ENCODE measurements at places on chromosomes 4 and X. TPM values are rescaled to one million over a fixed set of nuclear protein-coding genes. Genes with fewer than 3 reads are reported as not detected.
A peak's percentile ranks its signal among the peaks of the same experiment; 100 is the strongest.

DNA sequence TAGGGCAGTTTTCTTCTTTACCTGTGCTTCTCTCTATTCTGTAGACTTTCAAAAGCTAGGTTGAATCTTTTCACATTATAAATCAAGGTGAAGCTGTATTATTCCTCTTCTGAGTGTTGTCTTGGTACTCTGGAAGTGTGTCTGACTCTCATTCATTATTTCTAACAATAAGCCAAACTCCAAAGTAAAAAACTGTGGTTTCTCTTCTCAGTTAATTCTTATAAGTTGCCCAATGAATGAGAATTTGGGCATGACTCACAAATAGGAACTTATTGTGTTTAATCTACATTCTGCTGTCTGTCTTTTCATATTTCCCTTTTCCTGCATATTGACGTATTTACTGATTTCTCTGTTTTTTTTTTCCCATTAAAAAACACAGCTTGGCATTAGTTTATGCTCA lies 714.5 kb downstream of the CCSER1 start:
- no peak for DNase-seq

DNA sequence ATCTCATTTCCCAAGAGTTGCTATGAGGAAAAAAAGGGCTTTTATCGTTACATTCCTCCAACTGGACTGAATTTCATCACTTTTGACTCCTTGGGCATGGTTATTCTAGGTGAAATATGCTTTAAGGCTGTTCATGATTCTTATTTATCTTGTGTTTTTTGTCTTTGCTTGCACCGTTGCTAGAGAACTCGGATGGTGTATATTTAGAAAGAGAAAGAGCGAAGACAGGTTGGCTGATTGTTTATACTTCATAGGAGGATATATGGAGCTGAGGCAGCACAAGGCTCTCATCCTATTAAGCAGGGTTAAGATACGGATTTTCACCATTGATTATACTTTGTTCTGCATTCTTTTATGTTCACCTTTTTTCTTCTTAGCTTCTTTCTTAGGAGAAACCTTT lies 94.9 kb upstream of the GEMIN8 start:
- DNase-seq: no peak

GRCh38 chr4:138053641-138054301 lies 188.4 kb downstream of the SLC7A11 start:
- DNase-seq: no peak

DNA sequence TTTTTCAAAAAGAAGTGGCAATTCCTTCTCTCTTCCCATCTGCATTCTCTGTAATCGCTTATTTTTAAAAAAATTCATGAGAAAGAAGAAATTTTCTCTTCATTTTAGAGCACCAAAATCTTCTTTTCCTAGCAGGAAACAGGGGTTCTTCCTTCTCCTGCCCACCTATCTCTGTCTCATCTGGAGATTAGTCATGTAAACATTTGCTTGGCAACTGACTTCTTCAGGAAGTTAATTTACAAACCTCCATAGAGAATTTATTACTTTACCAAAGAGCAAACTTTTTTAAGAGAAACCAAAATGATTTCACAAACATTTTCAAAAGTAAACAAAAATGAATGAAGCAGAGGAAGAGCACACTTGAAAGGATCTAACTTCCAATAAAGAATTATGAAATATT lies 13.5 kb downstream of the TTC29 start:
- no peak for DNase-seq

GRCh38 chr4:101348367-101348827 lies 1.1 kb upstream of the PPP3CA start:
- peak; percentile 19 for DNase-seq

DNA sequence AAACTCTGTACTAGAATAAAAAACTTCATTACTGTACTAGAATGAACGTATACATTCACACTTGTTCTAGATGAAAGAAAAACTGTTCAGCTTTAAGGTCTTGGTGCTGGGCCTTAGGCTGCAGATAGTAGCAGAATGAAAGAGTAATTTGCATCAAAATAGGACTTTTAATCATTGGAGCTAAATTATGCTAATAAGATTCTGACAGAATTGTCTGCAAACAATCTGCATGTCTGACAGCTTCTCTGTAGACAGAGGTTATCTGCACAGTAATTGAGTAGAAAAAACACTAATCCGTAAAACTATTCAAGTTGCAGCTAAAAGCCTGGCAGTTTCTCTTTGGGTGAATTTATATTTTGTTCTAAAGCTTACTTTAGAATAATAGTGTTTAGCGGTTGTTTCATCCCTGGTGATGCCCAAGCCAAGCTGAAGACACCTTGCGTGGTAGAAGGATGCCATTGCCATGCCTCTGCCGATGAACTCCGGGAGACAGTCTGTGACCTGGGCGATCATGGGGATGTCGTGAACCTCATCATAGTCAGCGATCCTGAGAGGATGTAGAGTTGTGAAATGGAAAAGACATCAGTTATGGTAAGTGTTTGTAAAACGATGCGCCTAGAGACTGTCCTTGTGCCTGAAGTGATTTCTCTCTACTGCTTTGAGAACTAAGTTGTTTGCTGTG lies 25.3 kb downstream of the LRP2BP start:
- no peak for DNase-seq

- no peak for DNase-seq
These were observed 483.5 kb downstream of the ARAP2 start for GRCh38 chr4:35760807-35761206.

GRCh38 chrX:104469771-104470170 lies 96.2 kb upstream of the IL1RAPL2 start:
- no peak for DNase-seq

GRCh38 chrX:19842542-19842941 lies 44.9 kb downstream of the SH3KBP1 start:
- DNase-seq: no peak

GRCh38 chr4:154877110-154877760 lies 96.2 kb downstream of the RBM46 start:
- no peak for DNase-seq

- DNase-seq: no peak
These were observed 32.4 kb upstream of the BCOR start for GRCh38 chrX:40130207-40130606.

- no peak for DNase-seq
These were observed 47.5 kb upstream of the FAM120C start for GRCh38 chrX:54230435-54231148.

DNA sequence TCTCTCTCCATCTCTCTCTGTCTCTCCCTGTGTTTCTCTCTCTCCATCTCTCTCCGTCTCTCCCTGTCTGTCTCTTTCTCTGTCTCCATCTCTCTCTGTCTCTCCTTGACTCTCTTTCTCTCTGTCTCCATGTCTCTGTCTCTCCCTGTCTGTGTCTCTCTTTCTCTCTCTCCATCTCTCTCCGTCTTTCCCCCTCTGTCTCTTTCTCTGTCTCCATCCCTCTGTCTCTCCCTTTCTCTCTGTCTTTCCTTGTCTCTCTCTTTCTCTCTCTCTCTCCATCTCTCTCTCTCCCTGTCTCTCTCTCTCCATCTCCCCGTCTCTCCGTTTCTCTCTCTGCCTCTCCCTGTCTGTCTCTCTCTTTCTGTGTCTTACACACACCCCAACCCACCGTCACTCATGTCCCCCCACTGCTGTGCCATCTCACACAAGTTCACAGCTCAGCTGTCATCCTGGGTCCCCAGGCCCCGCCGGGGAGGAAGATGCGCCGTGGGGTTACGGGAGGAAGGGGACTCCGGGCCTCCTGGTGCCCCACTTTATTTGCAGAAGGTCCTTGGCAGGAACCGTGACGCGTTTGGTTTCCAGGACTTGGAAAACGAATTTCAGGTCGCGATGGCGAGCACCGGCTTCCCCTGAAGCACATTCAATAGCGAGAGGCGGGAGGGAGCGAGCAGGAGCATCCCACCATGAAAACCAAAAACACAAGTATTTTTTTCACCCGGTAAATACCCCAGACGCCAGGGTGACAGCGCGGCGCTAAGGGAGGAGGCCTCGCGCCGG lies 1.2 kb upstream of the SHOX start:
- DNase-seq: no peak

- no peak for DNase-seq
These were observed 134.0 kb downstream of the ARHGAP10 start for GRCh38 chr4:147865926-147866325.

DNA sequence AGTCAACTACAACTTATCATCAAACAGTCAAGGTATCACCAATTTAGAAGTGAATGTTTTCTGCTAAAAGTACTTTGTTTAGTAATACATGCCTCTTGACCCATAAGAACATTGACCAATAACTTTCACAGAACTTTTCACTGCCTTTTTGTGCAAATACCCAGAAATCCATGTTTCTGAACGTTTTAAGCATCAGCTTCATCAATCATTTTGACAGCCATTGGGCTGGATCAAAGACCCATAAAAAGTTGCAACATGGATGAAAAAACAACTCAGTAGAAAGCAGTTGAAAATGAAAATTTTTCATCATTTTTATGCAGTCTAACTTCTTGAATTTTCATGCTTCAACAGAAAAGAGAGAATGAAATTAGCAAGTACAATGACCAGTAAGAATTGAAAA lies 466.7 kb downstream of the TRAM1L1 start:
- DNase-seq: no peak

- no peak for DNase-seq
These were observed 550.9 kb upstream of the BOD1L1 start for GRCh38 chr4:14178421-14178820.

GRCh38 chr4:101345596-101346350 lies 1.6 kb downstream of the PPP3CA start:
- DNase-seq: no peak

DNA sequence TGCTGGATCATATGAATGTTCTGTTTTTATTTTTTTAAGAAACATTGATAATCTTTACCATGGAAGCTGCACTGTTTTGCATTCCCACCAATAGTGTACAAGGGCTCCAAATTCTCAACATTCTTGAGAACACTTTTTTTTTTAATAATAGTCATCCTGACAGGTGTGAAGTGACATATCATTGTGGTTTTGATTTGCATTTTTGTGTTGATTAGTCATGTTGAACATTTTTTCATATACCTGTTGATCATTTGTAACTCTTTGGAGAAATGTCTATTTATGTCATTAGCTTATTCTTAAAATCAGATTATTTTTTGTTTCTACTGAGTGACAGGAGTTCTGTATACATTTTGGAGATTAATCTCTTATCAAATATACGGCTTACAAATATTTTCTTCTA lies 408.5 kb downstream of the GLUD2 start:
- DNase-seq: no peak

DNA sequence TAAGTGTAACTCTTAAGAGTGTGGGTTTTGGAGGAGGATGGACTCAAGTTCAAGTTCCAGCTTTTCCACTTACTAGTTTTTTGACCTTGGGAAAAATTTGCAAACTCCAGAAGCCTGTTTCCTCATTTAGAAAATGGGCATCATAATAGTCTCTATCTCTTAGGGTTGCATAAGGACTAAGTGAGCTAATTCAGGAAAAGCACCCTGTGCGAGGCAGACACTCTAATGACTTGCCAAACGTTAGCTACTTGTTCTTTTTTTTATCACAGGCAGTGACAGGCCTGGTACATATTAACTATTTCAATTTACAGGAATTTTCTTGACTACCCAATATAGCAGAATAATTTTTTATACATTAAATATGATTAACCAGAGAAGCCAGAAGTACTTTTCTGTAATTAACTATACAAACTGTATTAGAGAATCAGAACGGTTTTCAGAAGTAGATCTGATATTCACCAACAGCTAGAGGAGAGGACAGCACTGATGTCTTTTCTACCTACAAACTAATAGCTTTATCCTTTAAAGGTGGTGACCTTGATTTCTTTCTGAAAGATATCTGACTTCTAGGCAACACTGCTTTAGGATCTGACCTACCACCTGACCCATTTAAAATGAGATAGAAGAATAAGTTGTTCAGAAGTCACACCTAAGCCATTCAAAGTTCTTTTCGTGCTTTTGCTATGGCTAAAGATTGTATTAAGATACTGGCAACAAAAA lies 139.6 kb upstream of the HAND2 start:
- no peak for DNase-seq

- no peak for DNase-seq
These were observed 21.6 kb upstream of the PDCL2 start for GRCh38 chr4:55613621-55614020.

GRCh38 chr4:96093057-96093456 lies 253.2 kb downstream of the PDHA2 start:
- DNase-seq: no peak

Gene ADH6
- 33.3 TPM for polyA plus RNA-seq

Gene NEUROG2
- polyA plus RNA-seq: not detected

Gene CDS1
- 26.8 TPM for polyA plus RNA-seq

Gene STOX2
- 11.0 TPM for polyA plus RNA-seq

Gene CSAG2
- polyA plus RNA-seq: not detected

Gene TRIM60
- not detected for polyA plus RNA-seq

Gene HTATSF1
- polyA plus RNA-seq: 104 TPM

Gene SLC38A5
- polyA plus RNA-seq: 7.3 TPM

Gene ZNF630
- polyA plus RNA-seq: 4.6 TPM

Gene EPGN
- 0.81 TPM for polyA plus RNA-seq

Data from left renal cortex interstitium (tissue), 4 donors.